CD4-positive, alpha-beta T cell treated with Interleukin-17A for 1 hour (primary cell): ENCODE measurements at places on chromosomes 5 and 9.
A peak's percentile ranks its signal among the peaks of the same experiment; 100 is the strongest.

- DNase-seq = no peak
Observed at GRCh38 chr9:136802321-136802720, 5.4 kb upstream of the RABL6 start.

DNA sequence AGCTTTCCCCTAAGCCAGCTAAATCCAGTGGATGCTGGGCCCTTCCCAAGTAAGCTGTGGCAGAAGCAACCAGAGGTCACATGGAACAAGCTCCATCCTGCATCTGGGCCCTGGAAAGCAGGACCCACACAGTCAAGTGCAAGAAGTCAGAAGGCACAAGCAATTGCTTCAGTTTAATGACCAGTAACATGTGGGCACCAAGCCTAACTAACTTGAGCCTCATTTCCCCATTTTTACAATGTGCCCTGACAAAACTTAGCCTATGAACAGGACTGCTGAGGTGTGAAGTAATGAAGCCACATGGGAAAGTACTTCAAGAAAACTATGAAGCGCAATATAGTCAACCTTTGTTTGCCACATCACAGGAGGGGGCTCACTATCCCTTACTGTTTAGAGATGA, 90.5 kb downstream of the TLE1 start:
- no peak for DNase-seq

- no peak for DNase-seq
Observed at GRCh38 chr5:115962239-115962564, at the start of gene LVRN. Gene LVRN (plus strand): TSS chr5:115962475. CDS start chr5:115962618, 143 bp downstream.

DNA sequence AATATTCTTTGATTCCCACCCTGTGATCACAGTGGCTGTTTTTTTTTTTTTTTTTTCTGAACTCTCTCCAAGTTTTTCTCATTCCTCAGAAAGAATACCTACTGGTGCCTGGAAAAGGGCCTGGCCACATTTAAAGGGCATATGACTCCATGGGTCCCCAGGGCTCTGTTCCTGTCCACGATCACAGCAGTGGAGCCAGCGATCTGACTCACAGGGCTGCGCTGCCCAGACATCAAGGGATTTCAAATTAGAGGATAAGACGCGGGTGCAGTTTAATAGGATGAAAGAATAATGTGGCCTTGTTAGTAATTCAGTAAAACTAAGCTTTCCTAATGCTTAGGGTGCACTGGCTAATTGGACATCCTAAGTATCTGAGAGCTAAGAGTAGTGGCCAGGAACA, 175.1 kb upstream of the MSX2 start:
- no peak for DNase-seq

DNA sequence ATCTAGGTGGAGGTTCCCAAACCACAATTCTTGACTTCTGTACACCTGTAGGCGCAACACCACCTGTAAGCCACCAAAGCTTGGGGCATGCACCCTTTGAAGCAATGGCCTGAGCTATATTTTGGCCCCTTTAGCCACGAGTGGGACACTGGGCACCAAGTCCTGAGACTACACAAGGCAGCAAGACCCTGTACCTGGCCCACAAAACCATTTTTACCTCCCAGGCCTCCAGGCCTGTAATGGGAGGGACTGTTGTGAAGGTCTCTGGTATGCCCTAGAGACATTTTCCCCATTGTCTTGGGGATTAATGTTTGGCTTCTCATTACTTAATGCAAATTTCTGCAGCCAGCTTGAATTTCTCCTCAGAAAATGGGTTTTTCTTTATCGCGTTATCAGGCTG, 24.6 kb upstream of the FAM151B start:
- DNase-seq = no peak

GRCh38 chr5:37490931-37491330, 111.8 kb downstream of the WDR70 start:
- no peak for DNase-seq

- DNase-seq = no peak
Observed at GRCh38 chr9:90074316-90074962, 469.6 kb downstream of the GADD45G start.

DNA sequence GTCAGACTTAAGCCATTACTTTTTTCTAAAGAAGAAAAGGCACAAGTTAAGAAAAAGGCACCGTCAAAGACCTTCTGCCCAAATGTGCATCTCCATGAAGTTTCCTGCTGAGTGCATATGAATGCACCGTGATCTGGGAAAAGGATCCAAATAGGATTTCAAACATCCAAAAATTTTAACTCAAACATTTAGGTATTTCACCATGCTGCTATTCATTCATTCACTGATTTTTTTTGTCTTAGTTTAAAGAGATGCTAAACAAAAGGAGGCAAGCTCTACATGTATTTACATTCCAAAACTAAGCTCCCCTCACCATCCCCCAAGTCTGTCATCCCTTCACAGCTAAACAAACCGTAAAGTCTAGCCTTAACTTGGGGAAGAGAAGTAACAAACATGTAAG, 291.9 kb downstream of the ARL15 start:
- no peak for DNase-seq

GRCh38 chr5:154442801-154443200, 3.0 kb upstream of the SAP30L start:
- DNase-seq = no peak

DNA sequence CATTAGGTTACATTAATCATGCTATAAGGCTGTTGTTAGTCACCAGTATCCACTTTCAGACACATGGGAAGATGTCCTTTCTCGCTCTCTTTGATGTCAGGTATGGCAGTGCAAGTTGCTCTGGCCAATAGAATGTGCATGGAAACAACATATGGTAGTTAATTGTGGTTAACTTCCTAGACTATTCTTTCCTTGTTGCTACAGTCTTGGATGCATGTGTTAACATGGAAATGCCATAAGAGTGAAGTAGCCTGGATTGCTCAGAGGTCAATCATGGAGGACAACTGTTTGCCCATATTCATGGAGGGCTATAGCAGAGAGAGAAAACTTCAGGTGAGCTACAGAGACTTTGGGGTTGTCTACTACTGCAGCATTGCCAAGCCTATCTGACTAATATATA, 245.8 kb upstream of the GAS1 start:
- no peak for DNase-seq

- no peak for DNase-seq
Observed at GRCh38 chr5:91128604-91129003, 254.5 kb downstream of the ARRDC3 start.

GRCh38 chr5:100889896-100890295, 13.2 kb downstream of the ST8SIA4 start:
- peak; percentile 26 for DNase-seq

- DNase-seq = no peak
Observed at GRCh38 chr5:103234239-103234975, 24.2 kb upstream of the MACIR start.

GRCh38 chr5:79133657-79134451, 22.2 kb downstream of the BHMT start:
- peak; percentile 66 for DNase-seq

DNA sequence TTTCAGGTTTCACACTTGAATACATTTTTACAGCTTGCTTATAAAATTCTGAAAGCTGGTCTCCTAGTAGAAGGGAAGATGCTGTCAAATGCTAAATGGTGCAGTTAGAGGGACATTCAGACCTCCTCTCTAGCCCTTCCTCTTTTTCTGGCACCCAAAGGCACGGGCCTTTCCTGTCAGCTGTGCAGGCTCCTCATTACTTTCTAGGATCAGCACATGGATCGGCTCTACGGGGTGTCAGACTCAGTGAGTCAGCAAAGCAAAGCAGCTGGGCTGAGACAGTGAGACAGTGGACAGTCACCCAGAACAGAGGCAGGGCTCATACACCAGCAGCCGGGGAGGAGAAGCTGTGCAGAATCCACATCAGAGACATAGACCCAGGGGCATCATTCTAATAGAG, 80.0 kb upstream of the TNC start:
- no peak for DNase-seq

GRCh38 chr5:38695021-38695958, 138.8 kb upstream of the LIFR start:
- DNase-seq = no peak

GRCh38 chr9:106682420-106682819, 180.5 kb upstream of the ZNF462 start:
- no peak for DNase-seq

- no peak for DNase-seq
Observed at GRCh38 chr5:149719666-149720065, 10.4 kb upstream of the PPARGC1B start.

GRCh38 chr9:4962085-4962484, 23.0 kb upstream of the JAK2 start:
- no peak for DNase-seq

DNA sequence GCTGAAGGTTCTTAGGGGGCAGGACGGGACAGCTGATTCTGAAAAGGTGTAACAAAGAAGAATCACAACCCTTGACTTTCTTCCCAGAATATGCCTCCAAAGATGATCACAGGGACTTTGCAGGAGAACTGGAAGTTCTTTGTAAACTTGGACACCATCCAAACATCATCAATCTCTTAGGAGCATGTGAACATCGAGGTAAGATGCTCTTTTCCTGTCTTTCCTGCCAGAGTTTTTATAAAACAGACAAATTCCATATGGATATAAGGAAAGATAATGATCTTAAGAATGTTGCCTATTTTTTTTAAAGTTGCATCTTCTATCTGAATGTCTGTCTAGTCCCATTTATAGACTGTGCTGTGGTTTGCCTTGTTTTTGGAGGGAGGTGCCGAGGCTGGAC, 87.9 kb downstream of the EQTN start:
- no peak for DNase-seq

DNA sequence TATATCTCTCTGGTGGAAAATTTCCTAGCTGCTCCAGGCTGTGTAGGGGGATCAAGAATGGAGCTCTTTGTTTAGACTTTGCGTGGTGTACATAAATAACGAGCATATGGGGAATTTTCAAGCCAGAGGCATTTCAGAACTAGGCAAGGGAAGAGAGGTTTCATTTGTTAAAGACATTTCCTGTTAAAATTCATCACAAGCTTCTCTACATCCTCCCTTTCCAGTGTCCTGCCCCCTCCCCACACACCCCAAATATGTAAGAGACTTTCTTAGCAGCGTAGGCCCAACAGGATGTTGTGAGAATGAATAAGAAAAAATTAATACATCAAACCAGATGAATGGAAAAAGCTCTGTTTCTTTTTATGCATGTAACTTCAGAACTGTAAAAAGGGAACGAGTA, 150.3 kb downstream of the GPBP1 start:
- DNase-seq = no peak

DNA sequence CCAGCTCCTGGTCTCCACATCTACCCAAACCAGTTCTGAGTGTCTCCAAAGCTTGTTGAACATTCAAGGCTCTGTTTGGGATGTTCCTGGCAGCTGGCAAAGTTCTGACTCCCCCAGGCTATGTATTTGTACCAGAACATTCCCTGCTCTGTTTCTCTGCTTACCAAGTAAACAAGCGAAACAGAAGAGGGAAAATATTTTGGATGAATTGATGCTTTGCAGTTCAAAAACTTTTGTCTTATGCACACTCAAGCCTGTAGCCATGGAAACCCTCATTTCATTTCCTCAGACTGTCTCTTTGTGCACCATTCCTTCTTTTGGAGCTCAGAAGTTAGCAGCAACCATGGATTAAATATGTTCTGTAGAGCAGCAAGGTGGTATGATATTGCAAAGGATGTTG, 145.8 kb downstream of the ACTL7B start:
- no peak for DNase-seq
